ENCODE measurements at places on chromosomes 5 and 9. TPM values are rescaled to one million over a fixed set of nuclear protein-coding genes. Genes with fewer than 3 reads are reported as not detected.
A peak's percentile ranks its signal among the peaks of the same experiment; 100 is the strongest.

Gene ANKRD31
- not detected for total RNA-seq

Gene ZNF474
- 0.20 TPM for total RNA-seq

Gene POLE3
- 81.1 TPM for total RNA-seq

Gene PCDHGB6
- total RNA-seq, result not detected

Gene CPLANE1
- total RNA-seq, result 6.5 TPM

Gene AGXT2
- total RNA-seq, result not detected

Gene LRRC19
- total RNA-seq, result not detected

Gene IFNB1
- 0.81 TPM for total RNA-seq

Gene NXNL2
- not detected for total RNA-seq

Gene PRDM9
- not detected for total RNA-seq

Gene PCDHGB5
- total RNA-seq, result not detected

DNA sequence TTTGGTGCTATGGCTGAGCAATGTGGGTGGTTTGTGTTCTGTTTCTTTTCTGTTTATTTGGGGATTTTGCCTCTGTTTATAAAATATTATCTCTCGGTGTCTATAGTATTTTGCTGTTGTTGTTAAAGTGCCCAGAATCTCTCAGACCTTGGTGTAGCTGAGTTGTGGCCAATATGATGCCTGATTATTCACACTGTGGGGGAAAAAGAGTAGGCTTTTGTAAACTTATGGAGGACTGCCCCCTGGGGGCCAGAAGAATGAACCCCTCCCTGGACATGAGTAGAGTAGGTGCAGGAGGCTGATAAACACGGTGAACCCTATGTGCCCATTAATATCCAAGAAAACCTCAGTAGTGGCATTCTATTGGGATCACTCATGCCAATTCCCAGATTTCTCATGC lies 49.0 kb upstream of the DPYSL3 start:
- peak; percentile 73 for DNase-seq

- DNase-seq, result no peak
These were observed 4.6 kb downstream of the STKLD1 start for GRCh38 chr9:133380734-133381133.

GRCh38 chr5:4207486-4207885 lies 611.9 kb downstream of the IRX1 start:
- DNase-seq, result no peak

- DNase-seq, result no peak
These were observed 111.8 kb upstream of the ACTBL2 start for GRCh38 chr5:57594436-57594835.

- no peak for DNase-seq
These were observed 221.1 kb upstream of the ACTBL2 start for GRCh38 chr5:57703721-57704120.

DNA sequence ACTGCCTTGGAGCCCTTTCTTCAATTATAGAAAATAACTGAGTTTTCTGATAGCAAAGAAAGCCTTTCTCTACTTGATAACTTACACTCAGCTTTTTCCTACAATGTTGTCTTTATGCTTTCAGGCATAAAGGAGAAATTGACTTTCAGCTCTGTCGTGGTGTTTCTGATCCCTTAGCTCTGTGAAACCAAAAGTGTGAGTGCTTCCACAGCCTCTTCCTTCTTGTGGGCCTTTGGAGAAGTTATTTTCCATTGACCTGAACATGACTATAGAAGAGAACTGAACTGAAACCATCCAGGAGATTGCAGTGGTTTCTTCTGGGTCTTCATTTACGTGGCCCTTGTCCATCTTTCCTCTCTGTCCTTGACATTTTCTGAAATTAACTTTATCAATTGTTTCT lies 59.5 kb upstream of the EQTN start:
- DNase-seq, result no peak

- no peak for DNase-seq
These were observed 84.6 kb downstream of the PAX5 start for GRCh38 chr9:36949466-36949865.

- DNase-seq, result no peak
These were observed 43.5 kb downstream of the SARDH start for GRCh38 chr9:133694686-133695085.

GRCh38 chr5:123208668-123209501 lies 119.8 kb downstream of the PRDM6 start:
- DNase-seq, result no peak

- no peak for DNase-seq
These were observed 73.4 kb upstream of the PLPP6 start for GRCh38 chr9:4588721-4589120.

GRCh38 chr9:36208521-36209253 lies 18.0 kb downstream of the CLTA start:
- peak; percentile 91 for DNase-seq

DNA sequence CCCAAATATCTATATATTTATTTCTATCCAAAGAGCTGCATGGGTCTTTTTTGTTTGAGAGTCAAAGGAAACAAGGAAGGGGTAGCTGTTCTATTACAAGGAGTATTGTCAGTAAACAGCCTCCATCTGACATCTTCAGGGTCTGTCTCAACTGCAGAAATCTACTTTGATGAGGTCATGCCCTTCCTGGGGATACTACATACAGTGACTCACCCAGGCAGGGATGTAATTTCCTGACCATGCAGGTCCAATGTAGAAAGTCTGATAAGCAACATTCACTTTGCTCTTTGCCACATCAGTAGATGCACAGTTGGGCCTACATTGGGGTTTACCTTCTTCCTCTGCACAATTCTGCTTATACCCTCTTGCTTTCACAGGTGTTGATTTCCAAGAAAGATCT lies 165.5 kb downstream of the TLR4 start:
- no peak for DNase-seq

DNA sequence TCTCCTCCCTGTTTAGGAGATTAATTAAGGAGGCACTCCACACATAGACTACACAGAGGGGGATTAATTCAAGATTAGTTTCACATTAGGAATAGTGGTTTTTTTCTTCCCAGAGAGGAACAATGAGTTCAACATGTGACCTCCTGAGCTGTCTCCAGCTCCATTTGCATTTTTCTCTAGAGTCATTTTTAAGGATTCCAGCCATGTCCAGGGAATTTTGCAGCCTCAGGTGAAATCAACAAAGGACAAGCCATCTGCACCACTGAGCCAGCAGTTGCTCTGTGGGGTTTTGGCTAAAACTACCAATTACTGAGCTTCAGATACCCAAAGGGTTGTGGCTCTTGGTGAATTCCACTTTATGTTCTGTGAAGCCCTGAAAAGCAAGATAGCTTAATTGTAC lies 258.5 kb upstream of the PPP1R2B start:
- no peak for DNase-seq

DNA sequence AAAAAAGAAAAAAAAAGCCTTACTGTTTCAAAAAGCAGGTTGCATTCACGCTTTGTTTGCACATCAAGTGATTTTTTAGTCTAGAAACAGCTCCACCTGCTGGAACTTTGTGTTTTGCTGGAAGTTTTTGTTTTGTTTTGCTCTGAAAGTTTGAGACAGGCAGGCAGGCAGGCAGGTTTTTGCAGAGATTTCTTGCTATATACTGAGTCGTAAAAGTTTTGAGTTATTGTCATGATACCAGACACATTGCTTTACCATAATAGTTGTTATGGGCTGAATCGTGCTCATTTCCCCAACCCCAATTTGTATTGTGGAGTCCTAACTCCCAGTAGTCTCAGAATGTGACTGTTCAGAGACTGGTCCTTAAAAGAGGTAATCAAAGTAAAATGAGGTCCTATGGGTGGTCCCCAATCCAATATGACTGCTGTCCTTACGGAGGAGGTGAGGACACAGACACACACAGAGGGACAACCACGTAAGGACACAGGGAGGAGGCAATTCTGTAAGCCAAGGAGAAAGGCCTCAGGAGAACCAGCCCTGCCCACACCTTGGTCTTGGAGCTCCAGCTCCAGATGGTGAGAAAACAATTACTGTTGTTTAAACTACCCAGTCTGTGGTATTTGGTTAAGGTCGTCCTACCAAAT lies 20.9 kb downstream of the OR2Y1 start:
- DNase-seq, result no peak

DNA sequence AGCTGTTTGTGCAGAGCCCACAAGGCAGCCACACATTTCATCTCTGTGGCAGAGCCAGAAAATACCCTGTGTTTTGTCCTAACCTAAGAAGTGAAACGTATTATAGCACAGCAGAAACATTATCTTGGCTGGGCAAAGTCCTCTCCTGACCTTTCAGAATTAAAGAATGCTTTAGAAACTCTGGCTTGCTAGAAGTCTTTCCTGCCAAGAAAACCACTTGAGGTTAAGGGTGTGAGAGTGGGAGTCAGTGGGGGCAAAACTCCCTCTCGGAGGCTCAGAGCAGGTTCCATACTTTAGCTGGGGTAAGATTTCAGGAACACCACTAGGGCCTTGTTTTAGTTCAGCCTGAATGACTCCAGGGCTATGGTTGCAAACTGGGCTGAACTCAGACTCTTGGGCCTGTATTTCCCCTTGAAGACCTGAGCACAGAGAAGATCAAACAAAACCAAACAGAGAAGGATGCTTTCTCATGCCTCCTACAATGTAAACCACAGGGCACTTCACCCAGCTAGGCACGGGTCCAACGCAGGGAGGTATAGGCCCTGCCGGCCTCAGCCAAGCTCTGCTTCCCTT lies 48.0 kb downstream of the ZNF366 start:
- DNase-seq, result no peak

GRCh38 chr5:142853682-142854081 lies 83.5 kb downstream of the ARHGAP26 start:
- no peak for DNase-seq

DNA sequence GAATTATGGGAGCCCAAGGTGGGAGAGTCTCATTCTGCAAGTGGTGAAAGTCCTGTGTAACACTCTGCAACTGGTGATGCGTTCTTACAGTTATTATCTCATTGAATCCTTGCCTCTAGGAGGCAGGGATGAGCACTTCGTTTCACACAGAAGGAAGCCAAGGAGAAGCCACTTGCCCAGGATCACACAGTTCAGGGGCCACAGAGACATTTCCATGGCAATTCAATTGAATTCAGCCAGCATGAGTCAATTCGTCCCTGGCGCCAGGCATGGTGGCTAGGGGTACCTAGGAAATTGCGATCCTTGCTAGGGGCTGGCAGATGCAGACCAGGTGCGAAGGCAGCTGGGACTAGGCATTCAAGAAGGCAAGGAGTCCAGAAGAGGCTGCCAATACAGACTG lies 26.2 kb downstream of the LHX2 start:
- DNase-seq, result no peak

DNA sequence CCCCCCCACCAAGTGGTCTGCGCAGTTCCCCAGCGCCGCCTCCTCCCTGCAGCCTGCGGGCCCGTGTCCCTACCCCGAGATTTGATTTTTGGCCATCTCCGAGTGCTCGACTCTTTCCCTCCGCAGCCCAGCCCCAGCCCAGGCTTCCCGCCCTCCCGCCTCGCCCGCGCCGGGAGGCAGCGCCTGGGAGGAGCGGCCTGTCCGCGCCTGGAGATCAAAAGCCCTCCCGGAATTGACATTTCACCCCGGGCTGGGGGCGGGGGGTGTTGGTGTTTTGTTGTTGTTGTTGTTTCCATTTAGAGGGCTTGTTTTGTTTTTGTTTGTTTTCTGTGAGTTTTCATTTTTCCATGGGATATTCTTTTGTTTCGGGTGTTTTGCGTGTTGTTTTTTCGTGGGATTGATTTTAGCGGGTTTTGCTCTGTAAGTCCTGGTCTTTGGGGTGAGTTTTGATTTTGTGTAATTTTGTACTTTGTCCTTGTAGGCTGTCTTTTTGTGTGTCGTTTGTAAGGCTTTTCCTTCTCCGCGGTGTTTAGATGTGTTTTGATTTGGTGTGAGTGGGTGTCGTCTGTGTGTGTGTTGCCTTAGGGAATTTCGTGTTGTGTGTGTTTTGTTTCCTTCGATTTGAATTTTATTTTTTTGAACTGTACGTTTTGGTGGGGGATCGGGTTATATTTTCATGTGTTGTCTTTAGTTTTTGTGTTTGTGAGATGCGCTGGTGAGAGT lies 1.7 kb upstream of the PAX5 start:
- DNase-seq, result no peak

- no peak for DNase-seq
These were observed 21.3 kb downstream of the TICAM2 start for GRCh38 chr5:115580941-115581340.

DNA sequence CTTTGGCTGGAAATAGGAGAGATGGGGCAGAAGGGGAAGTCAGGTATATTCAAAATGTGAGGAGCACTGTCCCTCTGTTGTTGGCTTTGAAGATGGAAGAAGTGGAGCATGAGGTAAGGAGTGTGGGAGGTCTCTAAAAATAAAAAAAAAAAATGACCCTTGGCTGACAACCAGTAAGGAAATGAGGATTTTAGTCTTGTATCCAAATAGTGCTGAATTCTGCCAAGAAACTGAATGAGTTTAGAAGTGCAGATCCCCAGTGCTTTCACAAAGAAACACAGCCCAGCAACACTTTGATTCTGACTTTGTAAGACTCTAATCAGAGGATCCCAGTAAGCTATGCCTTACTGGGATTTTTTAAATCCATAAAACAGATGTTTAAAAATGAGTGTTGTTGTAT lies 367.9 kb downstream of the CYLC2 start:
- no peak for DNase-seq

- DNase-seq, result no peak
These were observed 157.2 kb downstream of the ESM1 start for GRCh38 chr5:54828151-54828550.

GRCh38 chr5:130805648-130806047 lies 359.4 kb downstream of the HINT1 start:
- no peak for DNase-seq
